ENCODE measurements at places on chromosomes 2 and 18.

- no peak for DNase-seq
Measured at GRCh38 chr2:155151472-155151871, 453.0 kb downstream of the KCNJ3 start.

- no peak for DNase-seq
Measured at GRCh38 chr2:168079236-168079635, 168.2 kb downstream of the STK39 start.

GRCh38 chr2:82636402-82637020 lies 1822.6 kb downstream of the SUCLG1 start:
- DNase-seq = peak; percentile 30

DNA sequence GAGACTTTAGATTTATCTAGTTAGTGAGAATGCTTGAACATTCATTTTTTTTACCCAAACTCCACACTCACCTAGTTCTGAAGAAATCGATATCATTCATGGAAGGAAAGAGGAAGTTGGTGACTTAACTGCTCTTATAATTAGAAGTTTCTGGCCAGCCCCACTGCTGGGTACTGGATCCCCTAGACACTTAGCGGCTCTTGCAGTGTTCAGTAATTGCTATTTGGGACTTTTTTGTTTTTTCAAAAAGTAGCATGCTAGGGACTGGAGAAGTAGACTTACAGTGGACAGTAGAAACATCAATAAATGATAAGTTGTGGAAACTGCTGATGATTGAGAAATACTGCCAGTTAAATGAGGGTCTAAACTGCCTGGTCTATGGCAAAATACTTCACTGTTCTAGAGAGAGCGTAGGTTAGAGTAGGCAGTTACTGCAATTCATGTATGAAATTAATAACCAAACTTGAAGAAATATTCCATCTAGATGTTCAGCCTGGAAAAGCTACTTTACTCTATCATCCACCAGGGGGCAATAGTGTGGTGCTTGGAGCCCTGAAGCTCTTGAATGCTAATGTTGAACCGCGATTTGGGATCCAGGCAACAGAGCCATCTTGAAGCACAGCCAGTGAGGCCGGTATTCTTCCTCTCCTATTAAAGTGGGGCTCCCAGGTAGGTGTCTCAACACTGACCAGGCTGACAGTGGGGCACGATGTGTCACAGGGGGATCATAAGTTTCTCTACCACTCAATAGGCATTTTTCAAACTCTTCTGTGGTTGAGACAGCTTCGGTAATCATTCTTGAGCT lies 146.1 kb upstream of the SESTD1 start:
- DNase-seq = peak; percentile 46

- no peak for DNase-seq
Measured at GRCh38 chr2:104656571-104657163, 197.2 kb upstream of the POU3F3 start.

GRCh38 chr2:239523954-239524330 lies 123.1 kb upstream of the HDAC4 start:
- DNase-seq = no peak

DNA sequence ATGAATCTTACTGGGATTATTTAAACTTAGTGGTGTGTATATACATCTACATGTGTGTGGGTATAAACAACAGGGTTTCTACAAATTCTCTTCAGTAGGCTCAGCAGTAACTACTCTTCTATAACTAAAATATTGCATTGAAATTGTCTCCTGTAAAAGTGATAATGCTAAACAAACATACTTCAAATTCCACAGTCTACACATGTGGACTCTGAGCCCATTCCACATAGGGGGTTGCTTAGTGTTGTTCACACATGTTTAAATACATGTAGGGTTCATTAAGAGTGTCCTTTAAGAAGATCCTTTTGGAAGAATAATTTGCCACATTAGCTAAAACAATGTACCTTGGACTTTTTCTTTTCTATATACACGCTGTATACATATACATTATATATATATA lies 152.8 kb upstream of the VRK2 start:
- no peak for DNase-seq

DNA sequence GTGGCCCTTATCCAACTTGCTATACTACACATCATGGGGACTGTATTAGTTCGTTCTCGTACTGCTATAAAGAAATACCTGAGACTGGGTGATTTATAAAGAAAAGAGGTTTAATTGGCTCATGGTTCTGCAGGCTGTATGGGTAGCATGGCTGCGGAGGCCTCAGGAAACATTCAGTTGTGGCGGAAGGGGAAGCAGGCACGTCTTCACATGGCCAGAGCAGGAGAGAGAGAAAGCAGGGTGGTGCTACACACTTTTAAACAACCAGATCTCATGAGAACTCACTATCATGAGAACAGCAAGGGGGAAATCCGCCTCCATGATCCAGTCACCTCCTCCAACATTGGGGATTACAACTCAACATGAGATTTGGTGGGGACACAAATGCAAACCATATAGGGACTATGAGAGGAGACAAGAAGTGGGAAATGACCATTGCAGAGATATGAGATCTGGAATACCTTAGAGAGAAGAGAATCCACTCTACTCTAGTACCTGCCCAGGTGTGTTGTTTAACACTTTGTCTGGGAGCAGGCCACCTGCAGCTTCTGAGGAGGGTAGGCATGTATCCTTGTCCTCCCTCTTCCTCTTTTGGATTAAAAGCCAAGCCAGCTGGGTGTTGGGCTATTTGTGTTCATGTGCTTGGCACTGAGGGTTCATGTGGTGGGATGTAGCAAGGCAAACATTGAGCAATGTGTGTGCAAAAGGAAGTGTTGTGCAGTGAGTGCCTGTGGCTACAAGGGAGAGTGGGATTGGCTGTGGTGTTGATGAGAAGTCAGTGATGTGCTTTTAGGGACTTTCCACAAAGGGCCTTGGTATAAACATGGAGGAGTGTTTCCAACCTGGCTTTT lies 22.8 kb downstream of the TTLL4 start:
- DNase-seq = no peak

DNA sequence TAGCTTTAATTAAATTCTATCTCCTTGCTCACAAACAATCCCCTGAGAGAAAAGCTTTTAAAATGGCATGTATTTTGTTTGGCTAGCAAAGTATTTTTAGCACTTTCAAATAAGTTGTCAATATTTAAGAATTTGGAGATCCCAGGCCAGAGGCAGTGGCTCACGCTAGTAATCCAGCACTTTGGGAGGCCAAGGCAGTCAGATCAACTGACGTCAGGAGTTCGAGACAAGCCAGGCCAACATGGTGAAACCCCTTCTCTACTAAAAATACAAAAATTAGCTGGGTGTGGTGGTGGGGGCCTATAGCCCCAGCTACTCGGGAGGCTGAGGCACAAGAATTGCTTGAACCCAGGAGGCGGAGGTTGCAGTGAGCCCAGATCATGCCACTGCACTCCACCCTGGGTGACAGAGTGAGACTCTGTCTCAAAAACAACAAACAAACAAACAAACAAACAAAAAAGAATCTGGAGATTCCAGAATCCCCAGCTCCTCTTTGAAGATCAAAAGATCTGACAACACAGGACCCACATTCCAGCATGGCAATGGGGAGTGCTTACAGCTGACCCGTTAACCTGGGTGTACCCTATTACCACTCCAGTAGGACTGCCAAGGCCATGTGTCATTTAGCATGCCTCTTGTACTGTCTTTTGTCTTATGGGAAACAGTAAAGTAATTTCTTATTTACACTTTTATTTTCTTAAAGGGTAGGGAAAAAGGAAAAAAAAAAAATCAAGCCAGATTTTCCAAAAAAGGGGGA lies 21.9 kb downstream of the SLC40A1 start:
- DNase-seq = no peak

GRCh38 chr2:127085317-127085681 lies 21.7 kb downstream of the BIN1 start:
- DNase-seq = no peak

DNA sequence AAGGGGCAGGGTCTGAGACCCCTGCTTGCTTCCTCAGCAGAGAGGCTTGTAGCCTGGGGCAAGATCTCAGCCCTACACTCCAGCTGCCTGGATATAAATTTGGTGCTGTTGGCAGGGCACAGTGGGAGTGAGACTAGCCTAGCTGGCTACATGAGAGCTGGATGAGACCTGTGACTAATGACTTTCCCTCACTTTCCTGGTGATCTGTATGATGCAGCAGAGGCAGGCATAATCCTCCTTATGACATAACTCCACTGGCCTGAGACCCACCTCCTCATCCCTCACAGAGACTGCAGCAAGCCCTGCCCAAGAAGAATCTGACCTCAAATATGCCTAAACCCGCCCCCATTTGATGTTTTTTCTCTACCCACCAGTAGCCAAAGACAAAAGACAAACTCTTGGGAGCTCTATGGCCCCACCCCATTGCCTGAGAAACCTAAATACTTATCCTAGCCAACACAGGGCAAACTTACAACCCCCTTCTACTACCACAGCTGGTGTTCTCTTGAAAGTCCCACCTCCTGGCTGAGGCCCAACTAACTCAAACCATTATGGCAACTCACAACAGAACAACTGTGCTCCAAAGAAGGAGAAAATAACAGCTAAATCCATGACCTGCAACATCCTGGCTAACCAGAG lies 102.7 kb downstream of the NR4A2 start:
- DNase-seq = no peak

DNA sequence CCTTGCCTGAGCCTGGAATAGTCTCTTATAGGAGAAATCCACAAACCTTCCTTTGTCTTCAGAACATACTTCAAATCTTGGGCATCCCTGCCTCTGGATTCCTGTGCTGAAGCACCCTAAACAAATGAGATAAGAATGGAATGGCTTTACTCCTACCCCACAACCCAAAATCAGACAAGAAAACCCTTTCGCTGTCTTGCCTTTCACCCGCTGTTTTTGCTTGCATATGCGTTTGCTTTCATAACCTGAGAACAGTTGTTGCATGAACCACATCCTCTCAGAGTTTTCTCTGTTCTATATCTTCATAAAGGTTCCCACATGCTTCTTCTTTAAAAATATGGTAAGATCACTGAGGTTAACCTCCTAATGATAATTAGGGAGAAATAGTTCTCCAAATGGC lies 132.1 kb upstream of the MAP3K20 start:
- DNase-seq = no peak

DNA sequence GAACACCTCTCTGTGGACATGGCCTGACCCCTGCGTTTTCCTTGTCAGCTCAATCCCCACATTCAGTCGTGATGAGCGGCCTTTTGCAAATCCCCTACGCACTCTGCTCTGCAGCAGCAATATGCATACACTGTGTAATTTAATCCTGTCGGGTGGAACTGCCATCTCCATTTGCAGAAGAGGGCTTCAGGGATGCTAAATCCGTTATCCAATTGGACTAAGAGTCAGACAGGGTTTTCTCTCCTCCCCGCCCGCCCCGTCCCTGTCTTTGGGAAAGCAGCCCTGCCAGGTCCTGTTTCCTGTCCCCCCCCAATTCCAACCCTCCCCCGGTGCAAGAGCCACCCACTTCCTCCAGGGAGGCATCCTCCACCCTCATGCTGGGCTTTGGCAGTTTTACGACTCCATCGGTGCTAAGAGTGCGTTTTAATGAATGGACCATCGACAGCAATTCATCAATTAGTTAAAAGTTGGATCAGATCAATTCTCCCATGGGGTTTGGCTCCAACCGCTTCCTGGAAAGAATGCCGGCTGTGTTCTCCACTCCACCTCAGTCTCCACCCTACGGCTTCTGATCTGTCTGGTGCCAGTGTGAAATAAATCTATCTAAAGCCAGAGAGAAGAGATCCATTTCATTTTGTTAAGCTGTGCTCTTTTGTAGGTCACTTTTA lies 53.5 kb upstream of the ASAP2 start:
- no peak for DNase-seq

DNA sequence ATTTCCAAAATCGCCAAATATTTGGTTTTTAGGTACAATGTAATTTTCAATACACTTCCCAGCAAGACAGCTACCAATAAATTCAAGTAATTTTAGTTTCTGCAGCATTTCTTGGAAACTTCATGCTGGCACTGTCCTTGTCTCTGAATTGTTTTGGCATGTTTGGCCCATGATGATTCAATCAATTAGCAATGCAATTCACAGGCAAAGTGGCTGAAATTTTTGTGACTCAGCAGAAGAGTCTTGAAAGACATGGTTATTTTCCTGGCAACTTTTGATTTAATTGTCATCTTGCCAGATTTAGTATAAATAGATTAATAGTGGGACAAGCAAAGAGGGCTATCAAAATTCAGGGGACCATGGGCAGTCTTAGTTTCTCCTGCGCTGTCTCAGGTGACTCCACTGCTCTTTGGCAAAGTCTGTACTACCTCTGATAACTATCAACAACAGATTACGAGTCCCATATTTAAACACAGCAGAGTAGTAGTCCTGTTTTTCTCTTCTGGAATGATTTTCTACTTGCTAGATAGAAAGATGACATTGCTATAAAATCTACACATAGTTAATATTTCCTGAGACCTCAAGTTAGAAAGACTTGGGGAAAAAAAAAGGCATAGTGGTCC lies 88.9 kb upstream of the CYP26B1 start:
- peak; percentile 50 for DNase-seq

GRCh38 chr2:241230435-241230834 lies 42.0 kb downstream of the ANO7 start:
- no peak for DNase-seq

DNA sequence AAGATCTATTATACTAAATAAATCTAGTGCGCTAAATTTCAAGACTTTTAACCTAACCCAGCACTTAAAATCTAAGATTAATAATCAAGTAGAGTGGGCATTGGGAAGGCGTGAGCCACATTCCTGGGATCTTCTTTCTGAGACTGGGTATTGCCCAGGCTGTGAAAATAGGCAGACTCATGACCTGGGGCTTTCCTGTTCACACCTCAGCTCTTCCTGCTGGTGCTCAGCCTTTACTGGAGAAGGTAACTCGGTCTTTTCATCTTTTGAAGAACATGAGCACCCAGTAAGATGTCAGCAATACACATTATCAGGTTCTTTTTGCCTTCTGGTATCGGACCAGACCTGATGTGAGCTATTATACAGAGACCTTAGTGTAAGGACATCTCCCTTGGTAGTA lies 500.5 kb downstream of the PLCL1 start:
- no peak for DNase-seq

DNA sequence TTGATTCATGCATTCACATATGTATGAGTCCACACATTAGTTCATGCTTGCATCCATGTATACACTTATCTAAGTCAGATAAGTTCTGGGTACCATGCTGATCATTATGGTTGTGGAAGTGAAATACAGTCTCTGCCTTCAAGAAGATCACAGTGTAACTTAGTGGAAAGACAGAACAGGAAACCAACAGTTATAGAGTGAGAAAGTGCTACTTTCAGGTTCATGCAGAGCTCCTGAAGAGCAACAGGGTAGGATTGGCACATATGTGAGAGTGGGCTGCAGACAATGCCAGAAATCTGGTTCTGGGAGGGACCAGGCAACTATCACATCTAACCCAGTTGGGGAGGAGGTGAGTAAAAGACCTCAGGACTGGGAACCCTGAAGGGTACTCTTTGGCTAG lies 35.4 kb upstream of the PGAP1 start:
- no peak for DNase-seq

- no peak for DNase-seq
Measured at GRCh38 chr18:59696311-59697235, 650 bp downstream of the CCBE1 start.
